ENCODE measurements at places on chromosomes 6 and 20. TPM values are rescaled to one million over a fixed set of nuclear protein-coding genes. Genes with fewer than 3 reads are reported as not detected.

- no peak for DNase-seq
Observed at GRCh38 chr20:51058017-51058416, 35.1 kb upstream of the KCNG1 start.

DNA sequence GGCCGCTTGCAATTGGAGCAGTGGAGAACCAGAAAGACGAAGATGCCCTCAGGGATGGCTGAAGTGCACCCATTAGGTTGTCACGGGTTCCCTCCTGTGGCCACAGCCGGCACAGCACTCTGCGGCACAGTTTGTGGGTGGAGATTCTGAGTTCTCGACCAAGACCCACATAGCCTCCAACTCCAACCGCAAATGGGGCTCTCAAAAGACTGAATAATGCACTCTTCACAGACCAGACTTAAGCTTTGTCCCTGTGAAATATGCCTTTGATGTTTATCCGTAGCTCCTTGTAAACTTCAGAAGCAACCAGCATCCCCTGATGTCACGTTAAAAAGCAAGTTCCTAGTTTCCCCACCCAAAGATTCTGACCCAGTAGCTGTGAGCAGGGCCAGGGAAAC, 934 bp upstream of the CST9 start:
- DNase-seq, result peak; percentile 83

The ZDHHC14 gene
- total RNA-seq, result 2.4 TPM

- DNase-seq, result no peak
Observed at GRCh38 chr6:47256361-47256760, 53.3 kb downstream of the TNFRSF21 start.

DNA sequence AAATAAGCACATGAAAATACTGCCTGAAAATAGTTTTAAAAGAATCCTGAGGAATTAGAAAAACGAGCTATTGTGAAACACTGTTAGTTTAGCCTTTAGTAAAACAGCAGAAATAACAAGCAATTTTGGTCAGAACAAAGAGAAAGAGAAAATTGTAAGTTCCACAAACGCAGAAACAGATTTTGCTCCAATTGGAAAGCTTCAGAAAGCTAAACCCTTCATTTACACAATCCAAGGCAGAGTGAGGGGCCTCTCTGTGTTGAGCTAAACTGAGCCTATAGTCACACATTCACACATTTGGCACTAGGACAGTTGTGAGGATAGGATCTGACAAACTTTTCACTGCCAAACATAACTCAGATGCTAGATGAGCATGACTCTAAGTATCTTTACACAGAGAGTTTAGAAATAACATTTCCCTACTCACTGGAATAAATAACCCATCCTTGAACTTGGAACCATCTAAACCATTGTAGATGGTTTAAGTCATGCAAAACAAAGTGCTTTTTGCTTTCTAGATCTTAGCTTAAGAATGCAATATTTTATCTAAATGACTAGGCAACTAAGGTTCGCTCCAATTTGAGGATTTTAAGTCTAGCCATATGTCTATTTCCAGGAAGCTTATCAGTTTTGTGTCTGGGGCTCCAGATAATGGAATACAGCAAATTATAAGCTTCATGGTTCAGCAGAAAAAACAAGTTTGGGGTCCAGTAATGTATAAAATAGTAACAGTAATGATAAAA, 122.6 kb downstream of the SGK1 start:
- DNase-seq, result no peak

DNA sequence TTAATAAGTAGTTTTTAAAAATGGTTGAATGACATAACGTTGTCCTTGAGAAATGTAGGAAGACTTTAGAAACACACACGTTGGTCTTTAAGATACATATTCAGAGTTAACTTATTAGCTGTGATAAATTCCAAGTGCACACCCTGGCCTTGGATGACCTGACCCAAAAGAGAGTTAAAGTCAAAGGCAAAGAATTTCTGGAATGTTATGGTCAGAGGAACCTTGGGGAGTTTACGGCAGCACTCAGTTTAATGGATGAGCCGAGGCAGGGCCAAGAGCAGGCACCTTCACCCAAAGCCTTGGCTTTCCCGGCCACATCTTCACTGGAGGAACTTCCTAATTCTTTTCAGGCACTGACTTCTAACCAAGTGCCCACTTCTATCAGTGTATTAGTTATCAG, 200.5 kb downstream of the SMOC2 start:
- no peak for DNase-seq

DNA sequence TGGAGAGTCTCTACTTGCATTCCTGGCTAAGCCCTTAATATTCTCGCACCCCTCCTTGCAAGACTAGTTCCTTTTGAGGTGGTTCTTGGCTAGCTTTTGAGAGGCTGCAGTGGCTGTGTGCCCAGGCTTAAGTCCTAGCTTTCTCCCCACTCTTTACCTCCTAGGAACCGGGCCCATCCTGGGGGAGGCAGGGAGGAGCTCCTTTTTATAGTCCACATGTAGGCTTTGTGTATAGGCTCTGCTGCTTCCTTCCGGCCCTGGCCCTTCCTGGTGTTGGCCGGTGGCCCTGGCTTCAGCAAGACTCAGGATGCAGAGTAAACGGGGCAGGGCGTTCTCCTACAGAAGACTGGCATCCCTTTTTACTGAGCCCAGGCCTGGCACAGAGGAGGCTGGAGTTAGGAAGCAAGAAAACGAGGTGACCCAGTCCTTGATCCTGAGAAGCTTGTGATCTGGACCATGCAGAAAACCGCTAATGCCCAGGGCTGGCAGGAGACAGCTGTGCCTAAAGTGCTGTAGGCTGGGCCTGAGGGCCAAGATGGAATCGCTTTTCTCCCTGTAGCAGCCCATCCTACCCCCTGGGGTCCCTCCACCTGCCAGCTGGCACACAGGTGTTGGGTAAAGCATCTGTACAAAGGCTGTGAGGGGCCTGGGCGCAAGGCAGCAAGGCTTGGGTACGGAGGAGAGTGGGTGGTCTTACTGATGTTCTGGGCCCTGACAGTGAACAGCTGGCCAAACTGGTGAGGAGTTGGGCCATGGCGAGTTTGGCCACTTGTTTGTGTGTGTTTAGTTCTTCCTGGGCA, 8.7 kb downstream of the PLCG1 start:
- no peak for DNase-seq

DNA sequence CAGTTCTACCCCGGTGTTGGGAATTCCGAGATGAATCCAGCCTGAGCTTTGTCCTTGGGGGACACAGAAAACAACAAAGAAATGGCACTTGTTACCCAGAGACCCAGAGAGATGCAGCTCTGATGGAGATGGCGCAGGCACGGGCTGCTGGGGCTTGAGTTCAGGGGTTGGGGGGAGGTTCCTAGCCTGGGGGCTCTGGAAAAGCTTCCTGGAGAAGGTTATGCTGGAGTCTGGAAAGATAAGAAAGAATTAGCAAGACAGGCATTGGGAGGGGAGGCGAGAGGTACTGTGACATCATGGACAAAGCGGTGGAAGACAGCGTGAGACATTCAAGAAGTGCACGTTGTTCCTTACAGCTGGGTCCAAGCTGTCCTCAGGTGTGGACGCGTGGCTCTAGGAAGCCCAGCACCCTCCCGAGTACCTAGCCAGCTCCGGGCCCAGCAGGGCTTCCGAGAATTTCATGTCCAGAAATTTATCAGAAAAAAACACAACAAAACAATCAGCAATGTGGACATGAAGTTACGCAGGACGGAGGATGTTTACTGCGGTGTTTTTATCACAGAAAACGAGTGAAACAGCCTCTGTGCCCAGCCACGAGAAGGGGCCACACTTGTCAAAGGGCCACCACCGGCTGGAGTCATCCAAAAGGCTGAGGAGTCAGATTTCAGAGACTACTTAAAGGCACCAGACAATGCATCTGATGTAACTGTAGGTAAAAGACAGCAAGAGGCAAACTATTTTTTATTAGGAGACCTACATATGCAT, 39.5 kb downstream of the C20orf203 start:
- no peak for DNase-seq

DNA sequence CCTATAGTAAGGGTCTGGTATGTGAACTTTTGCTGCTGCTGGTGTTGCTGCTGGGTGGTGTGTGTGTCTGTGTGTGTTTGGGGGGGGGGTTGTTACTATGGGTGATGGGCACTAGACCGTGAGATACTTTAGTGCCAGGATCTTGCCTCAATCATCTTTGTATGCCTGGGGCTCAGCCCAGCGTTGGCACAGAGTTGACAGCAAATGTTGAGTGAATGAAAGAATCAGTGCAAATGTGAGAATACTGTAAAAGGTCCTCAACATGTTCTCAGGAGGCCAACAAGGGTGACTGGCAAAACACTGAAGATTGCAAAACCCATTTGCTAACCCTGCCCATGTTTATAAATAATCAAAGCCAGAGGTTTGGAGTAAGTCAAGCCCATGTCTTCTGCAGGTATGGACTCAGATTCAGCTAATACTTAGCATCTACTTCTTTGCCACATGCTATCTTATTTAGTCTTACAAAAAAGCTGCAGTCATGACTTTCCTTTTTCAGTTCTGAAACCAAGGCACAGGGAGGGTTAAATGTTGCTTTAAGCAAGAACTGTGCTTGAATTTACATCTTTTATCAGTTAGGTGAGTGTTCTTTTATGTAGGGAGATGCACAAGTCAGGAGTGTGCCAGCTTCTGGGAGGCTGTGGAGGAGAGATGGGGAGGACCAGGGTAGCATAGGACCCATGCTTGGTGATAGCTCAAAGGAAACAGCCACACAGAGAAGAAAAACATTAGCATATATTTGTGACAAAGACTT, 125.3 kb upstream of the SPACA1 start:
- no peak for DNase-seq

The GATA5 gene
- total RNA-seq, result not detected

GRCh38 chr6:147023581-147023980, 180.6 kb upstream of the STXBP5 start:
- no peak for DNase-seq

- DNase-seq, result no peak
Observed at GRCh38 chr20:56631990-56632327, 2.9 kb downstream of the TFAP2C start.

The NSFL1C gene
- 71.3 TPM for total RNA-seq

GRCh38 chr20:58267389-58268215, 39.1 kb upstream of the ANKRD60 start:
- no peak for DNase-seq

GRCh38 chr6:85464722-85465150, 14.9 kb downstream of the NT5E start:
- peak; percentile 69 for DNase-seq

DNA sequence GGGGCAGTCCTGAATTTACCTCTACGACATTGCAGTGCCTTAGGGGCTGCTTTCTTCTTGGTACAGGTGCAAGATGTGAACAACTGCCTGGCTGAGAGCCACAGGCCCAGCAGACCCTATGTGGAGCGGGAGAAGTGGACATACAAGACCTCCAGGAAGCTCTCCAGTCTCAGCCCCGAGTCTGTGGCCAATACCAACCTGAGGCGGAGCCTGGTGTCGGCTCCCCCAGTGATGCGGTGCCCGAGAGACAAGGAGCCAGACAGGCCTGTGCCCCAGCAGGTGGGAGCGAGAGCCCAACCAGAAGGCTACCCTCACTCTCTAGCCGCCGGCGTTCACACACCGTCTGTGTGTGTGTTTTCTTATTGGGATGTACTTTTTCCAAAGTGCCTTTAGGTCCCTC, 59.6 kb downstream of the EFCAB8 start:
- no peak for DNase-seq

The UBE2C gene
- 175 TPM for total RNA-seq

GRCh38 chr20:37649017-37649416, 44.8 kb upstream of the CTNNBL1 start:
- DNase-seq, result no peak

The KIF3B gene
- 39.9 TPM for total RNA-seq

DNA sequence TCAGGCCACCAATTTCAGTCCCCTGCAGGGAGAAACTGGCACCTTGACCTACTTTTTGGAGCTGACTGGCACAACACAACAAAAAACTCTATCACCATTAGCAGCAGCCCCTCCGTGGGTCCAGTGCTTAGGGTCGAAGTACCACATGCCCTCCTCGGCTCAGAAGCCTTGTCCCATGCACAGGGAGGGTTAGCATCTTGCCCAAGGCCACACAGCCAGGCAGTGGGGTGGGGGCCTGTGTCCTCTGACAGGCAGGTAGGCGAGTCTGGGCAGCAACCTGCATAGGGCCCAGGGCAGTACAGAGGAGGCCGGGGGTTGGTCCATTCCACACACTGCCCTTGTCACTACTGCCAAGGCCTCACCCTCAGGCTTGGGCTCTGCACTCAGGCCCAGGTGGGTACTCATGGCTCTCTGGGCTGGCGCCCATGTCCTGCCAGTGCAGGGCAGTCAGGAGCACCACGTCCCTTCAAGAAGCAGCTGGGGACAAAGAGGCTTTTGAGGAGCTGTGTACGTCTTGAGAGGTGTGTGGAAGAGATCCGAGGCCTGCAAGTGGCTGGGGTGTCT, 53.6 kb downstream of the PYGB start:
- no peak for DNase-seq

GRCh38 chr20:37327748-37328147, 18.2 kb upstream of the SRC start:
- no peak for DNase-seq

The MCCD1 gene
- total RNA-seq, result not detected

The ADTRP gene
- total RNA-seq, result 29.6 TPM

GRCh38 chr6:38776515-38776914, 61.4 kb downstream of the DNAH8 start:
- DNase-seq, result no peak

GRCh38 chr6:21166754-21167153, 426.8 kb upstream of the SOX4 start:
- no peak for DNase-seq

- no peak for DNase-seq
Observed at GRCh38 chr6:144741659-144742058, 456.5 kb downstream of the UTRN start.

DNA sequence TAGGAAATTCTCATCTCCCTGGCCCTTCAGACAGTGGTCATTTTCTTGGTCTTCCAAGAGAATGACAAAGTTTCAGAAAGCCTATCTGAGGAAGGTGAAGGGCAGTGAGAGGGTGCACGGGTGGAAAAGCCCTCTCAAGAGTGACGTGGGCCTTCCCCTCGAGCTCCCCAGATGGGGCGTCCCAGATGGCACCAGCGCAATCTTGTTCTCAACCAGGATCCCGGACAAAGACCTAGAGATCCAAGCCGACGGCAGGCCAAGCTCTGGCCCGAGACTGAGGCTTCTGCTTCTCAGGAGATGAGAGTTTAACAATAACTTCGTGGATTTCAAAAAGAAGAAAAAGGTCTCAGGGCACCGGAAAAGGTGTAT, 797 bp upstream of the ZNF133 start:
- DNase-seq, result no peak

DNA sequence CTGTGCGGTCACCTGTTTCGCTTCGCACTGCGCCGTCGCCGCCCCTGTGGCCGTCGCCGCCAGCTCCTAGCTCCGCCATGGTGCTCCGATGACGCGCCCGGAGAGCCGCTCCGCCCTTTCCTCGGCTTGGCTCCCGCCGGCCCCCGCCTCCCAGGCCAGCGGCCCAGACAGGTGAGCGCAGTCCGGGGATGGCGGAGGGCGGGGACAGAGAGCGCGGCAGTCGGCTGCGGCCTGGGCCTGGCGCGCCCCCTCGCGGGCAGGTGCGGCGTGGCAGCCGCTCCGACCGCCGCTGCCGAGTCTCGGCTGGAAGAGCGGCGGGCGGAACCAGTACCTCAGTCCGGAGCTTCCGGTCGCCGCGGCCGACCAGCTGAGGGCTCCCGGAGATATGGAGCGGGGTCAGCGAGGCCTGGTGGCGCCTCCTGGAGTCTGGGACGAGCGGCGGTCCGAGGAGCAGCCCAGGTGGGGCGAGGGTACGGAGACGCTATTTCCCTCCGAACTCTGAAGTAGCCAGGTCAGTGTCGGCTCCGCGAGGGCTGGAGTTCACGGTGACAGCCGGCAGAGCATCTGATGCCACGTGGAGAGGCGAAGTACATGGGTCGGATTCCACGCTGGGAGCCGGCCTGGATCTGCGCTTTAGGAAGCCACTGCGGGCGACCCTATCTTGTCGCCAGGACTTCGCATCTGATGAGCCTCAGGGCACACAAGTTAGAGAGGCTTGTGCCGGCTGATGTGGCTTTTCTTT, at the start of gene MAP7:
MAP7 (minus strand) TSS at position 93 of the 742 bp plus-strand sequence; CDS start at position 79, 14 bp downstream.
- DNase-seq, result peak; percentile 84

All from activated CD4-positive, alpha-beta T cell treated with anti-CD3 and anti-CD28 coated beads for 36 hours (primary cell).